ENCODE measurements at places on chromosomes 12 and 14.

GRCh38 chr12:31728289-31728916, 418 bp downstream of the AMN1 start:
- peak; percentile 30 for DNase-seq

DNA sequence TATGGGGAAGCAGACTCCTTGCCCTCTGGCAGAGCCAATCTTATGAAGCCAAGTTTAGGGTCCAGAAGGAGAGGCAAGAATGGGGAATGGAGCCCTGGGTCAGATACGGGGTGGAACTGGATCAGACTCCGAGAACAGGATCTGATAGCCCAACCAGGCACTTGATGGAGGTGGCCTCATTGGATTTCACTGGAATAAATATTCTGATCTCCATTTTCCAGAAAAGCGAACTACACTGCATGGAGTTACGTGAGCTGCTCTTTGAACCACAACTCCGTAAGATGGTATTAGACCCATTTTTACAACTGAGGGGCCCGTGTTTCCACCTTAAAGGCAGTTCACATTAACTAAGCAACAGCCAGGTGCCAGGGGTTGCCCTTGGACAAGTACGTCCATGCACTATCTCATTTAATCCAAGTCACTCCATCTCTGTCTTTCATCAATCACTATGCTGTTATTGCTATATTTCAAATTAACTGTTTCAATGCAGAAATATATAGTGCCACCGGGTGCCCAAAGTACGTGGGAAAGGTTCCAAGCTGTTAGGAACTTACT, 155.2 kb downstream of the BCL11B start:
- DNase-seq, result no peak

GRCh38 chr12:132469423-132469822, 20.5 kb upstream of the FBRSL1 start:
- no peak for DNase-seq

GRCh38 chr12:108831309-108831991, 25.9 kb downstream of the SSH1 start:
- no peak for DNase-seq

DNA sequence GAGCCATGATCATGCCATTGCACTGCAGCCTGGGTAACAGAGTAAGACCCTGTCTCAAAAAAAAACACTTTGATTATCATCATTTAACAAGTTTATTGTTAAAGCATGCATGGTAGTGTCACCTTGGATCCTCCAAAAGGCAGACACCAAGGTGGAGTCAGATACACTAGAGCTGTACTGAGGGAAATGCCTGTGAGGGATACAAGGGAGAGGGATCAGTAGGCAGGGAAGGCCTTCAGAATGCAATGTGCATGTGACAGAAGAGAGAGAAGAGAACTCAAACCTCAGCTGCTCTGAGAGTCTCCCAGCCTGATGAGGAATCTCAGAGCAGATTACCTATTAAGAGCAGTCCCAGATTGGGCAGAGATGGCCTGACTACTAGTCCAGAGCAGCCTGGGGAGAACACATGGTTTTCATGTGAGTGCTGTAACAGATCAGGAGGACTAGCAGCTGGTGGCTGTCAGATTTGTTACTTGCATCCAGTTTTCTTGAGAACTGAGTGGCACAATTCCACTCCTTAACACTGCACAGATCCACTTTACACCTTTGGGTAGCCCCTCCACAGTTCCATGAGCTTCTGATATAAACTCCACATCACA, 38.0 kb upstream of the A2ML1 start:
- DNase-seq, result no peak

DNA sequence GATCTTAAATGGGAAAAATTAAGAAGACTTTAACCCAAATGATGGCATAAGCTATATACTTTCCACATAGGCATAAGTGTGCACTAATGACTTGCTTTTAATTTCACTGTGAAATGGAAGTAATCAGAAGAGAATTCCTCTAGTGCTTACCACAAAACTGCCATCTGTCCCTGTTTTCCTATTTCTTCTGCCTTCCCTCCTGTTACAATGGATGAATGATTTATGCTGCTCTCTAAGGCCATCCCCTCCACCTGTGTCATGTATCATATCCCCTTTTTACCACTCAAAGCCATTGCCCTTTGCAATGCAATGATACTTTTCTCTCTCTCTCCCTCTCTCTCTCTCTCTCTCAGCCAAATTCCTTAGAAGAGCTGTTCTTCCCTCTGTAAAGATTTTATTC, 109.1 kb downstream of the C12orf50 start:
- DNase-seq, result no peak

- DNase-seq, result peak; percentile 55
These were observed 4.4 kb downstream of the RNF10 start for GRCh38 chr12:120538281-120539156.

DNA sequence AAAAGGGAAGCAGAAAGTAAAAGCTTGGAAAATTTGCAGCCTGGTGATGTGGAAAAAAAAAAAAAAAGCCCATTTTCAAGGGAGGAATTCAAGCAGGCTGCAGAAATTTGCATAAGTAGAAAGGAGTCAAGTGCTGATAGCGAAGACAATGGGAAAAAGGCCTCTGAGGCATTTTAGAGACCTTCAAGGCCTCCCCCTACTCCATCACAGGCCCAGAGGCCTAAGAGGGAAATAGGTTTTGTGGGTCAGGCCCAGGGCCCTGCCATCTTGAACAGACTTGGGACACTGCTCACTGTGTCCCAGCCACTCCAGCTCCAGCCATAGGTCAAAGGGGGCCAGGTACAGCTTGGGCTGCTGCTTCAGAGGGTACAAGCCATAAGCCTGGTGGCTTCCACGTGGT, 13.8 kb upstream of the PRKD1 start:
- no peak for DNase-seq

- DNase-seq, result peak; percentile 23
These were observed 133.1 kb downstream of the SLC5A8 start for GRCh38 chr12:101076921-101077320.

DNA sequence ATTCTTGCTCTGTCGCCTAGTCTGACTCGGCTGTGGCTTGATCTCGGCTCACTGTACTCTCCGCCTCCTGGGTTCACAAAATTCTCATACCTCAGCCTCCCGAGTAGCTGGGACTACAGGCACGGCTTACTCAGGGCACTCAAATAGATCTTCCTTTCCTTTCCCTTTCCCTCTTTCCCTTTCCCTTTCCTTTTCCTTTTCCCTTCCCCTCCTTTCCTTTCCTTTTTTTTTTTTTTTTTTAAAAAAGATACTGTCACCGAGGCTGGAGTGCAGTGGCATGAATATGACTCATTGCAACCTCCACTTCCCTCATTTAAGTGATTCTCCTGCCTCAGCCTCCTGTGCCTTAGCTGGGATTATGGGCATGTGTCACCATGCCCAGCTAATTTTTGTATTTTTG, 86.0 kb downstream of the AEBP2 start:
- no peak for DNase-seq

- DNase-seq, result peak; percentile 1
These were observed 624.1 kb upstream of the FOXG1 start for GRCh38 chr14:28142400-28143015.

- DNase-seq, result no peak
These were observed 51.8 kb upstream of the NUAK1 start for GRCh38 chr12:106190581-106190980.

DNA sequence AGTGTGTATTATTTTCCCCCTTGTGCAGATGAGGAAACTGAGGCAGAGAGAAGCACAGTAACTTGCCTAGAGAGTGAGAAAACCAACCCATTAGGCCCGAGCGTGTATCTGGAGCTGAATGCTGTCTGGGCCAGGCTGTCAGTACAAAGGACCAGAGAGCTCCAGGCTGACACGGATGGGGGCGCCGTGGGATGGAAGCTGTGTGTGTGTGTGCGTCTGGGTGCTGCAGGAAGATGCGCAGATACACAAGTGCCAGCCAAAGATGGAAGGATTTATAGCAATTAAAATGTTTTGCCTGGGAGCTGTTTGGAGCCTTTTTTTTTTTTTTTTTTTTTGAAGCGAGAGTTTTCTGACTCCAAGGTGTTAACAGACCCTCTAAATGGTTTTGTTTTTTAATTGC, 53.7 kb upstream of the GPATCH2L start:
- no peak for DNase-seq

- no peak for DNase-seq
These were observed 77.7 kb downstream of the PPP2R5C start for GRCh38 chr14:101839236-101839635.

DNA sequence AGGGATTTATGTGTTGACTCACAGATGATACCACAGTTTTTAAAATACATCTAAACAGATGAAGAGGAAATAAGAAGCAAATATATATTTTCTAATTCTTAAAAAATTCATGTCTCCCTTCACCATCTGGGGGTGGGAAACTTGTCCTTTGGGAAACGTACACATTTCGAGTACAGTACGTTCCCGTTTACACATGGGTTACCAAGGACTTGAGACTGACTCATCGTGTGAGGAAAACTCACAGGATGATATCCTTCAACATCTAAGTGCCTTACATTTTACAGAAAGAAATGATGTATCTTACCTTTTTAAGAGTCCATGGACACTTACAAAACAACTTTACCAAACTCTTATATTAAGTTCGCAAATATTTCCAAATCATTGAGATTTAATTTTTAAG, 16.0 kb upstream of the FBLN5 start:
- peak; percentile 58 for DNase-seq

GRCh38 chr12:126093908-126094307, 1028.7 kb downstream of the AACS start:
- peak; percentile 18 for DNase-seq

DNA sequence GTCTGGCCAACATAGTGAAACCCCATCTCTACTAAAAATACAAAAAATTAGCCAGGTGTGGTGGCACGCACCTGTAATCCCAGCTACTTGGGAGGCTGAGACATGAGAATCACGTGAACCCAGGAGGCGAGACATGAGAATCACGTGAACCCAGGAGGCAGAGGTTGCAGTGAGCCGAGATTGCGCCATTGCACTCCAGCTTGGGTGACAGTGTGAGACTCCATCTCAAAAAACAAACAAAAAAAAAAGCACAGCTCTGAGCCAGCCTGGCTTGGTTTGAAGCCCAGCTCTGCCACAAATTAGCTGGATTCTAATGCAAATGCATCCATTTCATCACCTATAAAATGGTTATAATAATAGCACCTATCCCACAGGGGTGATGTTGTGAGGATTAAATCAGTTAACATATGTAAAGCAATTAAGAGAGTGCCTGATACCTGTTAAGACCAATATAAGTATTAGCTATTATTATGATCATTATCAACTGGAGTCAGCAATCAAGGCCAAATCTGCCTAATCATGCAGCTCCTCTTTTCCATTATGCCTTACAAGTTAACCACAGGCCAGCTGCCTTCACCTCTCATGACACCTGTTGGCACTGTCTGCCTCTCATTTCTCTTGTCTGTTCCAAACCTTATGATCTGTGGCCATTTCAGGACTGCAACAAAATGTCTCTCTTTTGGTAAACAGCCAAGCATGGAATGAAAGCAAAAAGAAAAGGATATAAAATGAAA, 2.1 kb downstream of the GNPTAB start:
- no peak for DNase-seq

GRCh38 chr14:61841145-61841544, 78.9 kb downstream of the SNAPC1 start:
- no peak for DNase-seq

- no peak for DNase-seq
These were observed 128.2 kb downstream of the PTPN11 start for GRCh38 chr12:112546996-112547395.

- DNase-seq, result no peak
These were observed 27.4 kb upstream of the DIP2B start for GRCh38 chr12:50477241-50477832.

DNA sequence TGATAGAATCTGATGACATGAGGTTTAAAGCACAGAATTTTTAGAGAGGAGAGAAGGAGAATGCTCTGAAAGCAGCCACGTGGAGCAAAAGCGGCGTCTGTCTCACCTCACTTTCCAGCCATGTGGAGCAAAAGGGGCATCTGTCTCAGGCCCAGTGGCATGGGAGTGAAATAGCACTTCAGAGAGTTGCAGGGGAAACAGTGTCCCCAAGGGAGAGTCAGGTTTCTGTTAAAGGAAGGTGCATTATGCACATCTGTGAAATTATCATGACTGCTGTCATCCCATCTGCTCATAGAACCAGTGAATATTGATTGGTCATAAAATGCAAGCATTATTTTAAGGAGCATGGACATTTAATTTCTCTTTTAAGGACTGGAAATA, 124.0 kb downstream of the BICD1 start:
- DNase-seq, result no peak

DNA sequence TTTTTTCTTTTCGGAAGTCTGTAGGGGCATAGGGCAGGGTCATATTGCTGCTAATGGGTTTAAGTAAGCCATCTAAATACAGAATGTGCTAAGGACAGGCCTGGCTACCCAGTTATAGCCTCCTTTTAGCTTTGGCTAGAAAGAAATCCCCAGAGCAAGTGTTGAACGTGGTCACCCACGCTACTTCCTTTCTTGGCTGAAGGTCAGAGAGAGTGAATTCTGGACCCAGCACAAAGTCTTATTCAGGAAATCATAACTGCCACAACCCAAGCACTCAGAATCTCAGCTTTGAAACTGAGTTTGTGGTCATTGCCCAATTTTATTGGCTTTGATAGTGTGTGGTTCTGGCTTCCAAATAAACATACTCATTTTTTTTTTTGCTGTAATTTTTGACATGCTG, 542.1 kb upstream of the ATP2B1 start:
- DNase-seq, result no peak

GRCh38 chr12:6869049-6870021, 2.0 kb downstream of the TPI1 start:
- peak; percentile 61 for DNase-seq

DNA sequence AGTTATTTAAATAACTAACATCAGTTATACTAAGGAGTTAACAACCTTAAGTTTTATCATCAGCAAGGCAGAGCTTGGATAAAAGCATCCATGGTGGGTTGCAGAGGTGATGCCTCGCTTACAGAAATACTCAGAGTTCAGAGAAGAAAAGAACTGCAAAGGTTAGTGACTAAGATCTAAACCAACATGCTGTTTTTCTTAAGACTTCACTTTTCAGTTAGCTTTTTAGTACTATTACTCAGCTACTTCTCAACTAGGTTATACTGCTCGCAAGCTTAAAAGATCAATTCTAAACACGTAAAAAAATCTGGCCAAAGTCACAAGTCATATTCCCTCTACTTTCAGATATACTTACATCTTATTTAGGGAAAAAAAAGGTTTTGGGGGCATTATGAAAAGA, 2.8 kb downstream of the PPP1CC start:
- no peak for DNase-seq

- DNase-seq, result no peak
These were observed 759.3 kb downstream of the BCL11B start for GRCh38 chr14:98512501-98513251.

- DNase-seq, result no peak
These were observed 76.4 kb upstream of the ANO4 start for GRCh38 chr12:100718187-100718586.

DNA sequence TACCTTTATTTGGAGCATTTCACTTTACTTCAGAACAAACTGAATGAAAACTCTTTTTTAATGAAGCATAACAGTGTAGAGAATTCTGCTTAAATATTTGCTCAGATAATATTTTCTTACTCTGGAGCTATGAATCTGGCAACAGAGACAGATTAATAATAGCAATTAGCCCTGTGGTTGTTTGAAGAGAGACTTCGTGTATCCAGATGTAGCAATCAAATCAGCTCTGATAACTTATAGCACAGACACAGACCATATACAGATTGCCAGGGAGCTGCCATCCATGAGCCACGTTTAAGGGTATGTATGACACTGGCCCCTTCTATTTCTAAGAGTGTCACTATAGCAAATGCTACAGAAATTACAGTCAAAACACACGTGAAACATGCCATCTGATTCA, 146.6 kb downstream of the EXOC5 start:
- no peak for DNase-seq

- no peak for DNase-seq
These were observed 15.8 kb downstream of the GXYLT1 start for GRCh38 chr12:42128888-42129287.
